Activated naive CD8-positive, alpha-beta T cell treated with anti-CD3 and anti-CD28 coated beads, Interleukin-2, amount 10 ng/mL, durations not matched to agents 7 days and 5 days (primary cell): ENCODE measurements at places on chromosomes 4 and X. TPM values are rescaled to one million over a fixed set of nuclear protein-coding genes. Genes with fewer than 3 reads are reported as not detected.

HS6ST2 gene
- total RNA-seq: not detected

XAGE2 gene
- total RNA-seq: not detected

TEC gene
- 4.2 TPM for total RNA-seq

OPHN1 gene
- total RNA-seq: 0.44 TPM

MAGEB2 gene
- not detected for total RNA-seq

SPANXN4 gene
- total RNA-seq: not detected

TEX11 gene
- total RNA-seq: not detected

- peaks cover 10% of the 10 kb centered on the region for H3K27me3 ChIP-seq
- DNase-seq: peak; percentile 24
- H3K4me1 ChIP-seq: peaks cover 10% of the 10 kb centered on the region
- H3K36me3 ChIP-seq: no peaks in the 10 kb centered on the region
- no peak overlapping the region for H3K4me3 ChIP-seq
Observed at GRCh38 chr4:1058198-1058996, 47.0 kb downstream of the FGFRL1 start.

DNA sequence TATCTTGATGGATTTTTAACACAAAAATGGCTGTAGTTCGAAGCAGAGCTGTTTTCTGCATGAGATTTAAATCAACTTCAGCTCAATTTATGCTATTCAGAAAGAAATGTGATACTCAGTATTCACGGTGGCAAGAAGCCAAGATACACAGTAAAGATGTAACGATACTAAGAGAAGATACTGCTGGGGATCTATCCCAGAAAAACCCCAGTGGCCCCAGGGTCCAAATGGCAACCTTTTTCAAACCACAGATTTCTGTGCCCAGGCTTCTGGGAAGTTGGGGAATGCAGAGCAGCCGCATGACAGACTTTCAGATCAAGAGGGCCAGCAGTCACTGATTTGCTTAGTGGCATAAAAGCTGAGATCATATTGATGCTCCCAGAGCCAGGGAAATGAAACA lies 353.9 kb downstream of the AFF2 start:
- H3K36me3 ChIP-seq: no peaks in the 10 kb centered on the region
- DNase-seq: no peak
- H3K27me3 ChIP-seq: no peaks in the 10 kb centered on the region
- H3K4me1 ChIP-seq: no peaks in the 10 kb centered on the region

GRCh38 chr4:176745902-176746301 lies 46.8 kb downstream of the VEGFC start:
- no peak for DNase-seq
- H3K4me1 ChIP-seq: no peaks in the 10 kb centered on the region
- H3K36me3 ChIP-seq: no peaks in the 10 kb centered on the region
- H3K27me3 ChIP-seq: no peaks in the 10 kb centered on the region

DNA sequence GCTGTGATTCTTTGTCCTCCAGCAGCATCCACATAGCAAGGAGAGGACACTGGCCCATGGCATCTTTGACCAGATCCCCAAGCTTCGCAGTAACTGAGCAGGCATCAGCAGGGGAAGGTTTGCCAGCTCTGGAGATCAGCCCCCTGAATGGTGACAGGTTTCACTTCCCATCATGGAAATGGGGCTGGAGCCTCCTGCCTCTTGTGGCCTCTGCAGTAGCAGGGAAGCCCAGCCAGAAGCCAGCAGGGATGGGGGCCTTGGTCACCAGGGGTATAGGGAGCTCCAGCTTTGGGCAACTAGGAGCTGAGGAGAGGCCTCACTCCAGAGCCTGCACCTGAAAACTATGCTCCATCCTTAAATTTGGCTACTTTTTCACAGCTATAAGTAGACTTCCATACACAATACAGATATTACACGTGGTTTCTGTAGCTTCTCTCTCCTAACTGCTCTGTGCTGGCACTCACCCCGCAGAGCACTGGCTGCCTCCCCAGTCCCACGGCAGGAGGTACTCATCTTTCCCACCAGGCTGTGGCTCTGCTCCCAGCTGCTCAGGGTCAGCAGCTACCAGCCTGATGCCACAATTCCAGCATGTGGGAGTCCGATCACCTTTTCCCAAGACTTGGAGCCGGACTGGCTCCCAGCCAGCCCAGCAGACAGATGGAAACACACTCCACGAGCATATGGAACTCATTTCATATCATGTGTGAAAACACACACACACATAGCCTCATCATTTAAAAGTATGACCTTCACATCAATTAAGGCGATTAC lies 2.8 kb downstream of the TMEM271 start:
- H3K4me1 ChIP-seq: peaks cover 10% of the 10 kb centered on the region
- no peak for DNase-seq
- H3K27ac ChIP-seq: peak overlapping the region; percentile 22
- H3K36me3 ChIP-seq: peaks cover 7% of the 10 kb centered on the region

DNA sequence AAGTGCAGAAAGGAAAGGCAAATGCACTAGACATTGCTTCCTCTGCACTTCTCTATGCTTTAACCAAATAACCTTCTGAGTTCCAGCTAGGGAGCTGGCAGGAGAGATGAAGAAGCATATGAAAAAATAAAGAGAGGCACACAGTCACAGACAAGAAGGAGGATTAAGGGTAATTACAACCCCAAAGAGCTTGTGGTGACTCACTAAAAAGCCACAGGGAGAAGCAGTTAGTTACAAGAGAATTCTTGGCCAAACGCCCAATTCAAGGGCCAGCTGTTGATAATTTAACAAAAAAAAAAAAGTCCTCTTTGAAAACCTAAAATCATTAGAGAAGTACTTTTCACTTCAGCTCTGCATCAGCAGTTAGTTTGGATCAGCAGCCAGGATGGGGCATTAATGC lies 478.0 kb downstream of the KCNIP4 start:
- H3K36me3 ChIP-seq: no peaks in the 10 kb centered on the region
- no peaks in the 10 kb centered on the region for H3K4me1 ChIP-seq
- no peak overlapping the region for H3K27ac ChIP-seq
- DNase-seq: no peak
- no peak overlapping the region for H3K4me3 ChIP-seq

- no peak for DNase-seq
- no peaks in the 10 kb centered on the region for H3K36me3 ChIP-seq
- no peak overlapping the region for H3K4me3 ChIP-seq
- H3K4me1 ChIP-seq: no peaks in the 10 kb centered on the region
Observed at GRCh38 chr4:159018062-159018629, 84.7 kb upstream of the RAPGEF2 start.

DNA sequence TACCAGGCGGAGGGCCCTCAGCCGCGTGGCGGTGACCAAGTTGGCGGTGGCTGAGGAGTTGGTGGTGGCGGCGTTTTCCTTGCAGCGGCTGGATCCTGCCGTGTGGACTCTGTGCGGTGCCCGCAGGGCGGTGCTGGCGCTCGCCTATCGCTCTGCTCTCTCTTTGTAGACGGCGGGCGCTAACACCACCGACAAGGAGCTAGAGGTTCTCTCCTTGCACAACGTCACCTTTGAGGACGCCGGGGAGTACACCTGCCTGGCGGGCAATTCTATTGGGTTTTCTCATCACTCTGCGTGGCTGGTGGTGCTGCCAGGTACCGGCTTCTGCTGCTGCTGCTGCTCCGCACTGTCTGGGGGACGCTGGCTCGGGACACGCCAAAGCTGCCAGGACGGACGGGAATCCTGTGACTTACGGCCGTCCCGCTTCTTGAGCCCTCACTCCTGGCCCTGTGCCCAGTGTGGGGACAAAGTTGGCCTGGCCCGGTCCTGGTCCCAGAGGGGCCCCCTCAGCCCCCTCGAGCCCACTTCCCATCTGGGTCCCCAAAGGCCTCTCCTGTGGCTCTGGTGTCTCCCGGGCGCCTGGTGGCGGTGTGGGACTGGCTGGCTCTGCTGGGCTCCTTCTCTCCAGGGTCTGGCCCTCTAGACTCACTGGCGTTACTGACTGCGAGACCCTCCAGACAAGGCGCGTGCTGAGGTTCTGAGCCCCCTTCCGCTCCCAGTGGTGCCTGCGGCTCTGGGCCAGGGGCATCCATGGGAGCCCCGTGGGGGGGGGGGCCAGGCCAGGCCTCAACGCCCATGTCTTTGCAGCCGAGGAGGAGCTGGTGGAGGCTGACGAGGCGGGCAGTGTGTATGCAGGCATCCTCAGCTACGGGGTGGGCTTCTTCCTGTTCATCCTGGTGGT lies 10.7 kb downstream of the FGFR3 start:
- no peaks in the 10 kb centered on the region for H3K27me3 ChIP-seq
- H3K4me3 ChIP-seq: no peak overlapping the region
- no peak overlapping the region for H3K27ac ChIP-seq
- no peaks in the 10 kb centered on the region for H3K36me3 ChIP-seq
- no peak for DNase-seq
- H3K4me1 ChIP-seq: no peaks in the 10 kb centered on the region

DNA sequence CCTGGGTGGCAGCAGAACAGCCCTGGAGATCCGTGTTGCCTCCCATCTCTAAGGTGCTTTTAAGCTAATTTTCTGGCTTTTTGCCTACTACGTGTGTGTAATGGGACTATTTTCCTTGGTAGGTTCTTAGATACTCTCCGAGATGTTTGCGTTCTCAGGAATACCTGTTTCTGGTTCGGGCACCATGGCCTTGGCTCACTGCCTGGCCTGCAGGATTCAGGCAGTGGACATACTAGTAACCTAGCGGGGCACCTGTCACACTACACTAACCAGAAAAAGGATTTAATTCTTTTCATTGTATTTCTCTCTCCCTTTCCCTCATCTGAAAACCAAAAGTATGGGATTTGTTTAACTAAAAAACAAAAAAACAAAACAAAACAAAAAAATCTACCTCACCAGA lies 29.2 kb downstream of the FHIP1A start:
- peaks cover 10% of the 10 kb centered on the region for H3K27me3 ChIP-seq
- no peak overlapping the region for H3K27ac ChIP-seq
- H3K4me3 ChIP-seq: no peak overlapping the region
- H3K4me1 ChIP-seq: no peaks in the 10 kb centered on the region

DNA sequence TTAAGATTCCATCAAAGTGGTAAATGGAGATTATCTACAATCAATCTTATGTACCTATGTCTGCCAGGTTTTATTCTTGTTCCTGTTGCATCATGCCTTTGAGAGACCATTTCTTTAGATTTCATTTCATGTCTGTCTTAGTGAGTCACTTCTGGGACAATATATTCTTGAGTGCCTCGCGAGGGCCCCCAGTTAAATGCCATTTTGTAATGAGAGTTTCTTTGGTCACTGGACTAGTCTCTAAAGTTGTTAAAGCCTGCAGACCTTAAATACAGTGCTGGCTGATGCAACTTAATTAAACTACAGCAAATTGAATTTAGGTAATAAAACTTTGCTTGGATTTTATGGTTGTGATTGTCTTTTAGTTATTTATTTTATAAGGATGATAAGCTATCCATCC lies 87.2 kb upstream of the PITX2 start:
- H3K27ac ChIP-seq: no peak overlapping the region
- H3K4me1 ChIP-seq: no peaks in the 10 kb centered on the region
- H3K4me3 ChIP-seq: no peak overlapping the region
- no peak for DNase-seq

- peaks cover 39% of the 10 kb centered on the region for H3K4me1 ChIP-seq
- H3K27ac ChIP-seq: peak overlapping the region; percentile 95
- no peaks in the 10 kb centered on the region for H3K27me3 ChIP-seq
- DNase-seq: no peak
- H3K36me3 ChIP-seq: peaks cover 15% of the 10 kb centered on the region
Observed at GRCh38 chrX:71622032-71622575, 3.8 kb upstream of the CXCR3 start.

- DNase-seq: no peak
- no peaks in the 10 kb centered on the region for H3K27me3 ChIP-seq
- no peaks in the 10 kb centered on the region for H3K36me3 ChIP-seq
- H3K4me3 ChIP-seq: no peak overlapping the region
Observed at GRCh38 chr4:148795156-148795864, 353.1 kb upstream of the NR3C2 start.

DNA sequence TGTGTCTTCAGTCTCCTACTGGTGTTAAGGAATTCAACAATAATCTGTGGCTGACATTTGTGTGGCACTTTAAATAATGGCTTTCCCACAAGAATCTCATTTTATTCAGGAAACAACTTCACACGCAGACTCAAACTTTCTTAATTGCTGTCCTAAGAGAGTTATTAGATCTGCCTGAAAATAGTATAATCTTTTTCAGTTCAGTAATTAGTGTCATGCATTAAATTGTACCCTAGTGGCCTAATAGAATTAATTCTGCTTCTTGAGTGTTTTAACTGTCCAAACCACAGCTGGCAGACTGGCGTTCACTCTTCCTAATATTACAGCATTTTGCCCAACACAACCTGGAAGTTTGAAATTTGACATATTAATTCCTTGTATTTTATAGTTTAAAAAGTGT lies 107.1 kb downstream of the GRIA2 start:
- no peaks in the 10 kb centered on the region for H3K36me3 ChIP-seq
- no peaks in the 10 kb centered on the region for H3K4me1 ChIP-seq
- H3K27me3 ChIP-seq: no peaks in the 10 kb centered on the region
- H3K27ac ChIP-seq: no peak overlapping the region
- DNase-seq: no peak

GRCh38 chrX:111355523-111356115 lies 56.4 kb downstream of the DCX start:
- H3K36me3 ChIP-seq: no peaks in the 10 kb centered on the region
- no peaks in the 10 kb centered on the region for H3K4me1 ChIP-seq
- H3K27ac ChIP-seq: no peak overlapping the region
- H3K4me3 ChIP-seq: no peak overlapping the region
- no peaks in the 10 kb centered on the region for H3K27me3 ChIP-seq

- H3K36me3 ChIP-seq: peaks cover 2% of the 10 kb centered on the region
- no peak overlapping the region for H3K27ac ChIP-seq
- no peak overlapping the region for H3K4me3 ChIP-seq
- DNase-seq: no peak
Observed at GRCh38 chrX:39724544-39724943, 373.2 kb downstream of the BCOR start.

GRCh38 chr4:61521451-61521850 lies 321.3 kb downstream of the ADGRL3 start:
- no peaks in the 10 kb centered on the region for H3K36me3 ChIP-seq
- DNase-seq: no peak
- H3K27ac ChIP-seq: no peak overlapping the region
- H3K27me3 ChIP-seq: no peaks in the 10 kb centered on the region
- H3K4me1 ChIP-seq: no peaks in the 10 kb centered on the region
